ENCODE measurements at places on chromosomes 7 and 10.

- DNase-seq, result no peak
These were observed 405.6 kb downstream of the TYW1 start for GRCh38 chr7:67402280-67402679.

GRCh38 chr7:118179191-118179590, 4.8 kb upstream of the LSM8 start:
- DNase-seq, result no peak

DNA sequence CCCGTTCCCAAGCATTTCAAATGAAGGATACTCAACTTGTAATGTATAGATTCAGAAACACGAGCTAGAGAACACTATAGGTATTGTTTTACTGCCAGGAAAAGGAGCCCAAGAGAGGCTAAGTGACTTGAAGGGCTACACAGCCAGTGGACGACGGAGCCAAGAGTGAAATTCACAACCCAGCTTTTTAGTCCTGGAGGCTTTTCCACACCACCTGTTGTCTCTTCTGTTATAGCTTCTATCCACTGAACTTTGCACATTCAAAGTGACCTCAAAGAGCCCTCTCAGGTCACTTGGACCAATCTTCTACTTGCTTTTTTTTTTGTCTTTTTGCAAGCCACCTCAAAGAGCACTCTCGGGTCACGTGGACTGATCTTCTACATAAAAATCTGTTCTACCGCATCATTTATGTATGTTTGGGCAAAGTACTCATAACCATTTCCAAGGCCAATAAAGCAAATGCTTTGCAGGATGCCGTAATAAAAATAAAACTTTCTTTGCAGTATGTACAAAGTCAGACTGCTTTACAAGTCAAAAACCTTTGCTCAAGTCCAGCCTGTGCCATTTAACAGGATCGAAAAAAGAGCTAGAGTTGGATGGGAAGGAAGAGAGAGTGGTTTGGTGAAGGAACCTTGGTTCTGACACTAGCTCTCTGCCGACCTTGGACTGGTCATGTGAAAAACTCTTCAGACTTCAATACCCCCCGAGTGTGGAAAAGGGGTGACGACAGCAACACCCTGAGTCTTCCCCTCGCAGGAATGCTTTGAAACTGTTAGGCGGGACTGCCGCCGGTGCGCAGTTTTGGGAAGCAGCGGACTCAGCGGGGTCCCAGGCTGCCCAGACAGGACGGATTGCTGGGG, 821 bp downstream of the SLC35B4 start:
- DNase-seq, result no peak

DNA sequence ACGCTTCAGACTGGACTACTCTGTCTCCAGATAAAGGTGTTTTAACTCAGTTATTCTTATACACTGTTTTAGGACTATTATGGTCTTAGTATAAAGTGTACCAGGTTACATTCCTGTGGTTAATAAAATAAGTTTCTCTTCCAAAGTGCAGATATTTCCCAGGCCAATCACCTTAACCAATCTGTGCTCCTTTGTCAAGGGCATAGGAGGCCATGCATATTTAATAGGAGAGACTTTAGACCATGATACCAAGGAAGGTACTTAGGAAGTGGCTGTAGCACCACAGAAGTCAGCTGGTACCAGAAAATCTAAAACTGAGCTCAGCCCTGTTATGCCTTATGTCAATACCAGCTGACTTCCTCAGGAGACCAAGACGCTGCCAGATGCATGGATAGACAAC, 226.5 kb upstream of the TMEM72 start:
- no peak for DNase-seq

DNA sequence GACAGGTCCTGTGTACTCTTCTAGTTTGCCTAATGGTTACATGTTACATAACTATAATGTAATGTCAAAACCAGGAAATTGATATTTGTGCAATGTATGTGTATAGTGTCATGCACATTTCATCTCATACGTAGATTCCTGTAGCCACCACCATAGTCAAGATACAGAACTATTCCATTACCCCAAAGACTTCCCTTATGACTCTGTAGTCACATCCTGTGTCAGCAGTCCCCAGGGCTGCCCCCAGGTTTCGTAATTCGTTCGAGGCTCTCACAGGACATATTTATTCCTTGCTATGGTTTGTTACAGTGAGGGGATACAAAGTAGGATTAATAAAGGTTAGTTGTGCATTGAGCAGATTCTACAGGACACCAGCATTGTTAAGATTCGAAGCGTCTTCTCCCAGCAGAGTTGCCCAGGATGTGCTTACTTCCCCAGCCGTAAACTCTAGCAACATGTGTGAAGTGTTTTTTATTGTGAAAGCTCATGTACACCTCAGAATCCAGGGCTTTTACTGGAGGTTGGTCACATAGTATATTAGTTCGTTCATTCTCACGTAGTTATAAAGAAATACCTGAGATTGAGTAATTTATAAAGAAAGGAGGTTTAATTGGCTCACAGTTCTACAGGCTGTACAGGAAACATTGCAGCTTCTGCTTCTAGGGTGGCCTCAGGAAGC, 18.6 kb downstream of the RABGEF1 start:
- DNase-seq, result no peak

GRCh38 chr10:132836832-132837540, 51.0 kb upstream of the NKX6-2 start:
- DNase-seq, result peak; percentile 17

DNA sequence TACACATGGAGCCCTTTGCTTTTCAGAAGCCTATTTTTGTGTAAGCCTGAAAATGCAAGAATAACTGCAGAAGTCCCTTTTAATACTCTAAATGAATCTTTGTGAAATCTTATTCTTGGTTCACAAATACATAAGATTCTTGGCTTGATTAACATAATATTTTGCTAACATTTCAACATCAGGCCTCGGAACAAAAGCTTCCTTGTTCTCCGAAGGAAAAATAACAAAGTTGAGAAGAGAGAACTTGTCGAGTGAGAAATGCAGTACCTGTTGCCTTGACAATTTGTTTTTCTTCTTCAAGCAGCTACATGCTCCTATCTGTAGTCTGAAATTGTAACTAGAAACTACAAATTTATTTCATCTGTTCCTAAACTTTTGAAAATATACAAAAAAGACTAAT, 8.5 kb downstream of the NT5C2 start:
- no peak for DNase-seq

DNA sequence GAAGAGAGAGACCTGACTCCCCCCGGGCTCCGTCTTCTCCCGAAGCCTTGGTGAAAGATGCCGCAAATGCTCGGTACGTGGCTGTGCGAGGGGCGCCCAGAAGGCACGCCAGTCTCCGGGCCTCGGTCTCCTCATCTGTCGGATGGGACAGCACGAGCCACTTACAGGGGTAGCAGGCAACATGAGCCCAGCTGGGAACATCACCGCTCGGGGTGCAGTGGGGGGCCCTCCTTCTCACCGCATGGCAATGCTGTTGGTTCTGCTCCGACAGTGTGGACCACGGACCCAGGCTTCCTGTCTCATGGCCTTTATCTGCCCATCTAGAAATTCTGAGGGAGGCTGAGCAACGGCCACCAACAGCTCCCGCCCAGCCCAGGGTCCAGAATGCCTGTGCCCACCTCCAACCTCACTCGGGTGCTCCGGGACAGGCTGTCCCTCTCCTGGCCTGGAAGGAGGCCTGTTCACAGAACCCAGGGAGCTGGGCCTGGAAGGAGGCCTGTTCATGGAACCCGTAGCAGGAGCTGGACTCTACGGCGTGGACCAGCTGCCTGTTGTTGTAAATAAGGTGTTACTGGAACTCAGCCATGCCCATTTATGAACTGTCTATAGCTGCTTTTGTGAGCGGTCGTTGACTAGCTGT, 15.8 kb downstream of the ADAP1 start:
- no peak for DNase-seq

DNA sequence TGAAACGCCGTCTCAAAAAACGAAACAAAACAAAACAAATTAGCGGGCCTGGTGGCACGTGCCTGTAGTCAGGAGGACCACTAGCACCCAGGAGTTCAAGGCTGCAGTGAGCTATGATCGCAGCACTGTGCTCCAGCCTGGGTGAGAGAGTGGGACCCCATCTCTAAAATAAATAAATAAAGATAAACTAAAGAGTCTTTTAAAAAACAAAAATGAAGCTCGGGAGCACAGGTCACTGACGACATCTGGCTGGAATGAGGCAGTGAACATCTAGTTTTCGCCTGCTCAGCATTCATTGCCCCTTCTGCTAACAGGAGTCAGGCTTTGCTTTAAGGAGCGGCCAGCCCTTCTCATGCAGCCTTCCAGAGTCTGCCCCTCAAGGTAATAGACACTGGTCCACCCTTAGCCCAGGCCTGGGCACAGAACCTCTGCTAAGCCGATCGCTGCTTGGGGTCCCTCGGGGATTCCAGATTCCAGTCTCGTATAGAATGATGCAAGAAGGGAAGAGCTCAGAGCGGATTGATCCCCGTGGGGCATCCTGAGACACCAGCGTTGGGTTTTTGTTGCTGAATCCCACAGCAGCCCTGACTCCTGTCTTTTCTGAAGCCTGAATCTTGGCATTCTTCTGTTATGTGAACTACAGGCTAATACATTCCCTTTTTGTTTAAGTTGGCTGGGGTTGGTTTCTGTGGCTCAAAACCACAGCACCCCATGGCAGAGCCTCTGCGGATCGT, 14.2 kb upstream of the FOXK1 start:
- DNase-seq, result no peak

DNA sequence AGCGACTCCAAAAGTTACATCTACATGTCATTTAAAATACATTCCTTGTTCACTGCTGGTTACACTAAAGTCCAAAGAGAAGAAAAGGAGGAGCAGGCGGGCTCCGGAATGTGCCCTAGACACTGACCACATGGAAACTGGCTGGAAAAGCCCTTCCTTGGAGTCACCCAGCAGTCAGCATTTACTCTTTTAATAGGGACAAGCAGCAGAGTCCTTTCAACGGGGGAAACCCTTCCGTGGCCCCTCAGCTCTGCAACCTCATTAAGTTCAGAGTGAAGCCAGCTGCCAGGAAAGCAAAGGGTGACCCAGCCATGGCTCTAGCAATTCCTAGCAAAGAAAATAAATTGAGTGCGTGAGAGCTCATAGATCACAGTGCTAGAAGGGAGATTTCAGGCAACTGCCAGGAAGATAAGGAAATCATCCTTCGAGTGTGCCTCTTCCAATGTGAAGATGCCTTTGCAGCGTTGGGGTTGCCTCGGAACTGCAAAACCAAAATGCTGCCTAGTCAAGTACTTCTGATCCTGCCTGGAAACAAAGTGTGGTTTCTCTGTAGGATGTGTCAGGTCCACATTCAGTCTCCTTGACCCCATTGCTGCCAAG, 101.6 kb downstream of the SORBS1 start:
- no peak for DNase-seq

DNA sequence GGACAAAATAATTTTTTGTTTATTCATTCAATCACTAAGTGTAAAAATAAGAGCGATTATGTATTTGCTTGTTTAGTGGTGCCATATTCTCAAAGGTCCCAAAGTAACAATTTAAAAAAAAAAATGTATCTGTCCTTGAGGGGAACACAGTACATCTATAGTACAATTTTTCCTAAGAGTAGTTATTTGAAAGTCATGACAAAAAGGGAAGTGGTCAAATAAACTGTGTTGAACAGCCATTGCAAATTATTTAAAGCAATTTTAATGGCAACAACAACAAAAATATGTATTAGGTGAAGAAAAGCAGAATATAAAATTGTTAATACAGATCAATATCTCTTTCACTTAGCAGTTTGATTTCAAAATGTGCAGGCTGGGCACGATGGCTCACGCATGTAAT, 943.5 kb downstream of the CNTNAP2 start:
- DNase-seq, result no peak

- no peak for DNase-seq
These were observed 609.6 kb downstream of the PARD3 start for GRCh38 chr10:34205452-34205851.

DNA sequence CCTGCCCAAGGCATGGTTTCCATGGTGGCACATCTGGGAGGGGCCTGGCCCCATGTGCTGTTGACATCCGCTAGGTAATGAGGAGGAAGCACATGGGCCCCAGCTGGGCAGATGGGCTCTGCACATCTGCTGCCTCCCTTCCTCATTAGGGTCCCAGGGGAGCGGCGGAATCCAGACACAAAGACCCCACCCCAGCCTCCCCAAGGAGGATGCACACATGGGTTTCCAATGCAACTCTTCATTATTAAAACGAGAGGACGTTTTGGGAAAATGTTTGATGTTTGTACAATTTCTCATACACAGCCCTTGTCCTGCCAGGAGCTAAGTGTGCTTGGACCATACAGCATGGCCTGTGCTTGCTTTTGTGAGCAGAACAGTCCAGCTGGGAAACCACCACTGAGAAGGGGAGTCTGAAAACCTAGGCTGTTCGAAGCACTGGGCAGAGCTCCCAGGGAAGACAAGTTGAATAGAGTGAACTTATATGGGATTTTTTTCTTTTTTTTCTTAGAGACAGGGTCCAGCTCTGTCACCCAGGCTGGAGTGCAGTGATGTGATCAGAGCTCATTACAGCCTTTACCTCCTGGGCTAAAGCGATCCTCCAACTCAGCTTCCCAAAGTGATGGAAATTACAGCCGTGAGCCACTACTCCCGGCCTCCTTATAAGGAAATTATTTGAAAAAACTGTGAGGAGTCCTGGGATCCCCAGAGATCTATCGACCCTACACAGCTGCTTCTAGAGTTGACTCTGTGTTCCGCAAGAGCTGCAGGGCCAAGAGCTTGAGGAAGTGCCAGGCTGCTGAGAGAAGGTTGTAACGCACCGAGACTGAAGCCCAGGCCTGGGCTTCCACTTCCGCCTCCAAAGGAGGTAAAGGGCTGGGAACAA, 23.4 kb downstream of the FAM107B start:
- no peak for DNase-seq

- no peak for DNase-seq
These were observed 315.0 kb downstream of the IPMK start for GRCh38 chr10:57952741-57953140.

- no peak for DNase-seq
These were observed 67.5 kb upstream of the LRRC17 start for GRCh38 chr7:102845346-102845745.

DNA sequence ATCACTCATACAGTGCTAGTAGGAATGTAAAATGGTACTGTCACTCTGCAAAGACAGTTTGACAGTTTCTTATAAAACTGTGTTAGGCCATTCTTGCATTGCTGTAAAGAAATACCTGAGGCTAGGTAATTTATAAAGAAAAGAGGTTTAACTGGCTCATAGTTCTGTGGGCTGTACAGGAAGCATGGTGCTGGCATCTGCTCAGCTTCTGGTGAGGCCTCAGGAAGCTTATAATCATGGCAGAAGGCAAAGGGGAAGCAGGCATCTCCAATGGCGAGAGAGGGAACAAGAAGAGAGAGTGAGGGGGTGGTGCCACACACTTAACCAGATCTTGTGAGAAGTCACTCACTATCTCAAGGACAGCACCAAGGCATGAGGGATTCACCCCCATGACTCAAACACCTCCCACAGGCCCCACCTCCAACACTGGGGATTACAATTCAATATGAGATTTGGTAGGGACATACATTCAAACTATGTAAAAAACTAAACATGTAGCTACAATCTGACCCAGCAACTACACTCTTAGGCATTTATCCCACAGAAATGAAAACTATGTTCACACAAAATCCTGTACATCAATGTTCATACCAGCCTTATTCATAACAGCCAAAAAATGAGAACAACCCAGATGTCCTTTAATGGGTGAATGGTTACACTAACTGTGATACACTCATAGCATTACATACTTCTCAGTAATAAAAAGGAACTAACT, 5.0 kb downstream of the ALDH18A1 start:
- DNase-seq, result no peak
